ENCODE measurements at places on chromosomes 11 and 22.

DNA sequence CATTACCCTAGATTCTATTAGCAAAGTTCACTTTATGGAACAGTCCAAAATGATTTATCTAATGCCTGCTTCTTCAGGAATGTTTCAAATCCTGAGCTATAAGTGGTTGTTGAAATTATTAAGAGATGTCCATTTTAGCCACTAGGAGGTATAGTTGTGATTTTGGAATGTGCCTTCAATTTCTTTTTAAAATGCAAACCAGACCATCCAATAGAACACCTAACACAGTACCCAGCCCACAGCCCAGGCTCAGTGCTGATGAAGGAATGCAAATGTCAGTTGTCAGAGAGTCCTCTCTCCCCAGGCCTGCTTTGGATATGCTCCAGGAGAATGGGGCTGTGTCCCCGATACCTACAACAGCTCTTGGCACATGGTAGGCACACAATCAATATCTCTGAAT is 85.8 kb upstream of the E2F8 start:
- peak; percentile 47 for DNase-seq

DNA sequence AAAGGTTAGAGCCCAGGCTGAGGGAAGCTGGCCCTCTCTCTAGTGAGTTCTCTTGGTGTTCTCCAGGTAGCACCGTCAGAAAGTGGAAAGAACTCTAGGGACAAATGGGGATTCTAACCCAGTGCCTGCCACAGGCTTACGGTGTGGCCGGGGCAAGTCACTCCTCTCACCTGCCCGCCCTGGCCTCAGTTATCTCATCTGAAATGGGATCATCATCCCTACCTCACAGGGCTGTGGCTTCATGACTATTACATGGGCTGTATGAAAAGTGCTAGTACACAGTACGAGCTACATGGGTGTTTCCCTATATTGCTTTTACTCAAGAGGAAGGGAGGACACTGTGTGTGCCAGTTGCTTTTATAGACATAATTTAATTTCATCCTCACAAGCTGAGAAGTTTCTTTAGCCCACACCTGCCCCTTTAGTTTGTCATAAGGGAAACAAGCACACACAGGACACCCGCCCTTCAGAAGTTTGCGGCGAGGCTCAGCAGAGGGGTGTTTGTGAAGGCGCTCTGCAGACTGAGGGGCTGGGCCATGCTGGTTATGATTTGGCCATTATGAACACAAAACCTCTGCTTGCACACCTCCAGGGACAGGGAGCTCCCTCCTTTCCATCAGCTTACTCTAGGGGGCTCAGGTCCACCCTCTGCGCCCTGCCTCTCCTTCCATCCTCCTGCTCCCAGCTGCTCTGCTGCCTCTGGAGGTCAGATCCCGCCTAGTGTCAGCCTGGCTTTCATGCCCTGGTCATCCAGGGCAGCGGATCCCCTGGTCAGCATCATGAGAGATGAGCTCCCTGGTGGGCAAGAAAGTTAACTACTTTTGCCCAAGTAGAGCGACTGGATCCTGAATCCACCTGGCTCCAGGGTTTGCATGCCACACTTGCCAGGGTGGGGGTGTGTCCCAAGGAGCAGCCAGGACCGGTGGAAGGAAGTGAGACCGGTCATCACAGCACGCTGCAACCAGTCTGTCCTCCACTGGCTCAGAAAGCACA is 1.2 kb downstream of the KLHL35 start:
- no peak for DNase-seq

- DNase-seq = no peak
Observed at GRCh38 chr11:134763030-134763388, 351.0 kb upstream of the B3GAT1 start.

- DNase-seq = no peak
Observed at GRCh38 chr22:19036523-19037273, 85.5 kb downstream of the DGCR2 start.

Data from endothelial cell of umbilical vein (primary cell).